ENCODE measurements at places on chromosomes 2 and 18.

DNA sequence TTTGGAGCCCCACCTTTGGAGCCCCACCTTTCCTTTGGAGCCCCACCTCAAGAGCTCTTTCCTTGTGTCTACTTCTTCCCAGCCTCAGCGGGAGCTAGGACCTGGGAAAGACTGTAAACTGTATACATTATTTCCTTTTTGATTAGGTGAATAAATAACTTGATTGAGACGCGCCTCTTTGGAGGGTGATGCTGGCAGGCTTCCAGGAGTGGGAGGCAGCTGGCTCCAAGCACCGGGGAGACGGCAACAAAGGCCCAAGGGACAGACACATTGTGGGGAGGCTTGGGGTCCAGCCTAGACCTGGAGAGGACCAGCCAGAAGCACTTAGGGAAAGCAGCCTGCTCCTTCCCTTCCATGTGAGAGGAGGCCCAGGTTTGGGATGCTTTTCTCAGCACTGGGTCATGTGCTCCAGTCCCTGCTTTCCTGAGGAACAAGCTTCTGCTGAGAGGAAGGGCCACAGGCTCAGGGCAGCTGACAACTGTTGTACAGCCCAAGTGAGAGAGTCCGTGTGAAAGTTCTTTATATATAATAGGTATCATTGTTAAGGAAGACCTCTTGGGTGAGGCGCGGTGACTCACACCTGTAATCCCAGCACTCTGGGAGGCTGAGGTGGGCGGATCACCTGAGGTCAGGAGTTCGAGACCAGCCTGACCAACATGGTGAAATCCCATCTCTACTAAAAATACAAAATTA, 297.2 kb upstream of the SLC14A2 start:
- DNase-seq, result no peak

DNA sequence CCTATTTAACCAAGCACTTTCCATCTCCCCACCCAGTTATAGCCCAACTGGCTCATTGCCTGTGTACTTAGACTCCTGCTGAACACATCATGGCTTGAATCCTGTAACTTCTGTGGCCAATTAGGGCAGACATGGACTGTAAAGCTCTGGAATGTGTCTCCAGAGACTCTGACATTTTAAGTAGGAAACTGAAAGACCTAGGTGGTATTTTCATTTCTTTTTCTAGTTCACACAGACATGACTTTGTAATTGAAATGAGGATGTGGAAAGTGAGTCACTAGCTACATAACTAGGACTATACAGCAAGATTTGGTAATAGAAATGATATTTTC, 12.2 kb downstream of the DOK1 start:
- DNase-seq, result no peak

DNA sequence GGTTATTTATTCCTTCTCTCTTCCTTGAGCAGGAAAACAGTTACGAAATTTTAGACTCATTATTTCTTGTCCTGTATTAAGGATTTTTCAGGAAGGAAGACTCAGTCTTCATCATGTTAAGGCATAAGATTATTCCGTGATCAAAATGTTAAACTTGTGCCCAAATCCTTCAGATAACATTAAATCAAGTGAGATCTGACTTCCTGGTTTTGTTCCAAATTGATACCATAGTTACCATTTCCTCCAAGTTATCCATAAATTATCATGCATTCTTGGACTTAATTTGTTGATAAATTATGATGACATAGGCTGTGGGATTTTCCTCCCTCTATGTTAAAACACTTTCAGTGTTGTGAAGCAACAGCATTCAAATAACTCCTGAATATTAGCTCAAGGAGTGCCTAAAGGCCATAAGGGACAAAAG, 31.9 kb downstream of the EFEMP1 start:
- DNase-seq, result no peak

GRCh38 chr2:118492335-118492734, 355.1 kb downstream of the EN1 start:
- no peak for DNase-seq

DNA sequence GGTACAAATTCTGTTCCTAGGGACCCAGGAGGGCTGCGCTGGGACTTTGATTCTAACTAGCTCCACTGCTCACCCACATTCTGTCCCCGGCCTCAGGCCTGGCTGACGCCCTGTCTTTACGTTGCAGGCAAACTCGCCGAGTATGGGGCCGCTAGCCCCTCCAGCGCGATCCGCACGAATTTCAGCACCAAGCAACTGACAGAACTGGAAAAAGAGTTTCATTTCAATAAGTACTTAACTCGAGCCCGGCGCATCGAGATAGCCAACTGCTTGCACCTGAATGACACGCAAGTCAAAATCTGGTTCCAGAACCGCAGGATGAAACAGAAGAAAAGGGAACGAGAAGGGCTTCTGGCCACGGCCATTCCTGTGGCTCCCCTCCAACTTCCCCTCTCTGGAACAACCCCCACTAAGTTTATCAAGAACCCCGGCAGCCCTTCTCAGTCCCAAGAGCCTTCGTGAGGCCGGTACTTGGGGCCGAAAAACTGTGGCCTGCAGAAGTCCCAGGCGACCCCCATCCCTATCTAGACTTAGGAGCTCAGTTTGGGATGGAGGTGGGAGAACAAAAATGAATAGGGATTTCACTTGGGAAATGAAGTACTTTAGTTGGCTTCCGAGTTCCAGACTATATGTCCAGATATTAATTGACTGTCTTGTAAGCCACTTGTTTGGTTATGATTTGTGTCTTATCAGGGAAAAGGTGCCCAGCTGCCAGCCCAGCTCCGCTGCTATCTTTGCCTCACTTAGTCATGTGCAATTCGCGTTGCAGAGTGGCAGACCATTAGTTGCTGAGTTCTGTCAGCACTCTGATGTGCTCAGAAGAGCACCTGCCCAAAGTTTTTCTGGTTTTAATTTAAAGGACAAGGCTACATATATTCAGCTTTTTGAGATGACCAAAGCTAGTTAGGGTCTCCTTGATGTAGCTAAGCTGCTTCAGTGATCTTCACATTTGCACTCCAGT, 1.5 kb downstream of the HOXD1 start:
- no peak for DNase-seq

DNA sequence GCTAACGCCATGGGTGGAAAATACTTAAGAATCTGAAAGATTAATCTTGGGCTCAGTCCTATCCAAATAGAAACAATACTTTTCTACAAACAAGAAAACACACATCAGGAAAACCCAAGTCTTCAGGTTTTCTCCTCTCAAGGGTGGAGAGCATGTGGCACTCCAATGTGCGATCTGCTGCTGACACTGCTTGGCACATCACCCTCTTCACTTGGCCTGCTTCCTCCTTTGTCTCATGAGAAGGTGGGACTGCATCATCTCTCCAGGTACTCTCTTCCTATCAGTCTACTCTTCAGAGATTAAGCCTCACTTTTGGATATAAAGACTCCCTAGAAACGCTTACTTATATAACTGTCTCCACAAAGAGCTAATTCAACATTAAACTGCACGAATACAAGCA, 26.4 kb downstream of the HDLBP start:
- no peak for DNase-seq

GRCh38 chr2:33444967-33445366, 31.5 kb upstream of the RASGRP3 start:
- no peak for DNase-seq

- DNase-seq, result no peak
Observed at GRCh38 chr2:71858071-71858470, 289.6 kb downstream of the CYP26B1 start.

GRCh38 chr2:128543646-128544045, 225.0 kb upstream of the HS6ST1 start:
- DNase-seq, result no peak

- DNase-seq, result no peak
Observed at GRCh38 chr2:1548910-1549673, 135.8 kb downstream of the TPO start.

DNA sequence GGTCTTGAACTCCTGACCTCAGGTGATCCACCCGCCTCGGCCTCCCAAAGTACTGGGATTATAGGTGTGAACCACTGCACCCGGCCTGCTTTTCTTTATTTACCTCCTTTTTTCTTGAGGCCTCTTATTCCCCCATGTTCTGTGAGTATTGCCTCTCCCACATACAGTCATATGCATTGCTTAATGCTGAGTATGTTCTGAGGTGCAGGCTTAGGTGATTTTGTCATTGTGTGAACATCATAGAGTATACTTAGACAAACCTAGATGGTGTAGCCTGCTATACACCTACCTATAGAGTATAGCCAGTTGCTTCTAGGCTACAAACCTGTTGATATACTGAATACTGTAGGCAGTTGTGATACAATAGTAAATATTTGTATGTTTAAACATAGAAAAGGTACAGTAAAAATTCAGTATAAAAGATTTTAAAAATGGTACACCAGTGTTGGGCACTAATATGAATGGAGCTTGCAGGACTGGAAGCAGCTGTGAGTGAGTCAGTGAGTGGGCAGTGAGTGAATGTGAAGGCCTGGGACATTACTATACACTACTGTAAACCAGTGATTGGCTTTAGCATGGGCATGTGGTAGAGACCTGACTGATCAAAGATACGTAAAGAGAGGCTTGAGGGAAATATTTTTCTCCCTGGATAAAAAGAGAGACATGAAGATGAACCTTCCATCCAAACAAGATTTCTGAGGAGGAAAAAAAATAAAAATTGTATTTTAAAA, 17.6 kb downstream of the SLC39A10 start:
- DNase-seq, result no peak

DNA sequence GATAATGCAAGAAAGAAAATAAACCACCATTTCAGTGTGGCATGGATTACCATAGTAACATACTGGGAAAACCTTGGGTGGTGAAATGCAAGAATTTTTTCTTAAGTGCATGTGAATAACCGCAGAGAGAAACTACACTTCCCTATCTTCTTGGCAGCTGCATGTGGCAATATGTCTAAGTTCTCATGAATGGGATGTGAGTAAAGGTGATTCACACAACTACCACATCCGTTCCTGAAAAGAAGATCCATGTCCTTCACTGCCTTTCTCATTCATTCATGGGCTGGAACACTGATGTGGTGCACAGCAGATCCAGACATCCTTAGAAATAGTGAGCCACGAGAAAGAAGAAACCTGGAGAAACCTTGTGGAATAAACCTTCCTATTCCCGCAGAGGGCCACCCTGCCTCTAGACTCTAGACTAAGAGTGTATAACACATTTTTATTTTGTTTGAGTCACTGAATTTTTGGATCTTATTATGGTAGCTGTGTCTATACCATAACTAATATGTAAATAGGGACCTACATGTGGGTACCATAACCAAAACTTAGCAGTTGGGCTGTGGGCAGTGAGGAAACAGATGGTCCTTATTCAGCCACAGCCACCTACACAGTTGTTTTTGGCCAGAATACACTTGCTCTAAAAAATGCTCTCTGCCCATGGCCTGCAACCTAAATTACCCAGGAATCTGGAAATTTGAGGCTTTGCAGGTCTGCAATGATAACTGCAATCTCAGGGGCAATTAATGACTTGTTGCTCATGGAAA, 573.3 kb downstream of the LRP1B start:
- DNase-seq, result peak; percentile 25

DNA sequence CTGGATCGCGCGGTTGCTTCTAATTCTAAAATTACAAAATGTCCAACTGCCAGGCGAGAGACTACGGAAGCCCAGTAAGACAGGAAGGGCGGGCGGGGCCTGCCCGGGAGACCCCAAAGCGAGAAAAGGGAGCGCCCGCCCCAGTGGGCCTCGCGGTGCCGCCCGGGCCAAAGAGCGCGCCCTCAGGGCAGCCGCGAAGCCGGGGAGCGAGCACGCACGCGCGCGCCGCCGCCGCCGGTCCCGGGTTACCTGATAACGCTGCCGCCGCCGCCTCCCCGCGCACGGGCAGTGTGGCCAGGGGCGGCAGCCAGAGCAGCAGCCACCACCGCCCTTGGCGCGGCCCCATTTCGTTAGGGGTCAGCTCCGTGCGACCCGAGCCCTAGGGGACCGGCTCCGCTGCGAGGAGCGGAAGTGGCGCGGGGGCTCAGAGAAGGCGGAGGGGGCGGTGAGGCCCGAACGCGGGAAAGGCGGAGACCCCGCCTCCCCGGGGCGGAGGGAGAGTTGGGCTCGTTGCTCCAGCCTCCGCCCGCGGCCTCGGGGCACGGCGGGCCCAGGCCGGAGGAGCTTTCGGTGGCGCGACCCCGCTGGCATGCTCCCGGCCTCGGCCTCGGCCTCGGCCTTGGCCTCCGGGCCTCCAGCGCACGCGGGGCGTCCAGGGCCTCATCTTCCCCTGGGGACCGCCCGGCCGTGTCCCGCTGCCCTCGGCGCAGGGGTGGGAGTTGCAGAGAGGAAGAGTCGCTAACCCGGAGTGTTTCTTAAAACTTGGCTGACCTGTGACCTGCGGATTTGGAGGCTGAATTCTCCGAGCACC, at the start of gene NEMP2:
NEMP2 (minus strand) TSS at position 413 of the 811 bp plus-strand sequence; CDS start at position 346, 67 bp downstream.
- peak; percentile 20 for DNase-seq

DNA sequence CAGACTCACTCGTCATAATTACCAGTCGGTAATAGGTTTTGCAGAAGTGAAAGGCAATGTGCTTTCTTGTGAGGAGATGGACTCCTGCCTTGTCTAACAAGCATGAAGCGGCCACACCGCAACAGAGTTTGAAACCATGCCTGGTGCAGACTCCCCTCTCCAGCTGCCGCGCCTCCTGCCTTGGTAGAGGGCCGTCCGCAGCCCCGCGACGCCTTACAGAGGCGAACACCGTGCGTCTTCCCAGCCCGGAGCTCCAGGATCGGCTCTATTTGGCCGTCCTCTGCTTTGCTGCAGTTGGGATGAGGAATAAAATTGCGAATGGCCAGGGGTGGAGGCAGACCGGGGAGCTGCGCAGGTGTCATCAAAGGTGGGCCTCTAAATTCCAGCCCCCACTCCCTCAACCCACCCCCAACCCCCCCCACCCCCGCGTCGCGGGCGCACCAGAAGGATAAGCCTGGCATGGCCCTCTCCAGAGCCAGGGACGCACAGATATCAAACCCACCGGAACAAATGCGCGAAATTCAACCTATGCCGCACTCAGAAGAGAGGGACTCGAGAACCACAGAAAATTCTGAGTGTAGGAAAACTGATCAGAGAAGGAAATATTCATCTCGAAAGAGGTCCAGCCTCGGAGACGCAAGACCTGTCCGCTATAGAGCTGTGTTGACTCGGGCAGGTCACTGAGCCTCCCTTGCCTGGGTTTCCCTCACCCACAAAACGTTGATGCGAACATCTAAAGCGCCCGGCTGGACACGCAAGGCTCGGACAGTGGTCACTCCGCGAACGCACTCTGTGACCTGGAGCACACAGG, 1.1 kb downstream of the TRABD2A start:
- DNase-seq, result no peak

DNA sequence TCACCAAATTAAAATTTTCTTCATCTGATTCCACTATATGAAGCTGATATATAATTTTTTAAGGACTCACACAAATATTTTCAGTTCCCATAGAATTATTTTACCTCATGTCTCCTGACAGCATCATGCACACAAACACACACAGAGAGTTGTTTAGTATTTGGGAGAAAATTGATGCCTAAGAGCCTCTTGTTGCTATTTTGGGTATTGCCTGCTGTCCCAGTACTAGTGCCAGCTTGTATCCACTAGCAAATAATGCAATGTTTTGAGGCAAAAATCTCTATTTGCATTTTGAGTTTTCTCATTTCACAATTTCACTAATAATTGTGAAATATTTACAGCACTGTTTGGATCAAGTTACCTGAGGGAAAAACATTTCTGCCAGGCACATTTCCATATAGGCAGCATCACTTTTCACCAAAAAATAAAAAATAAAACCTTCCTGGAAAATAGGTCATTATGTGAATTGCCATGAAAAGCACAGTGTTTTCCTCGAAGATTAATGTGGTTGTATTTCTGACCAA, 328.2 kb downstream of the KCNJ3 start:
- DNase-seq, result no peak

GRCh38 chr18:40874233-40874632, 1080.8 kb upstream of the PIK3C3 start:
- no peak for DNase-seq
